SHP77 (cell line): ENCODE measurements at places on chromosomes 5 and 9.

DNA sequence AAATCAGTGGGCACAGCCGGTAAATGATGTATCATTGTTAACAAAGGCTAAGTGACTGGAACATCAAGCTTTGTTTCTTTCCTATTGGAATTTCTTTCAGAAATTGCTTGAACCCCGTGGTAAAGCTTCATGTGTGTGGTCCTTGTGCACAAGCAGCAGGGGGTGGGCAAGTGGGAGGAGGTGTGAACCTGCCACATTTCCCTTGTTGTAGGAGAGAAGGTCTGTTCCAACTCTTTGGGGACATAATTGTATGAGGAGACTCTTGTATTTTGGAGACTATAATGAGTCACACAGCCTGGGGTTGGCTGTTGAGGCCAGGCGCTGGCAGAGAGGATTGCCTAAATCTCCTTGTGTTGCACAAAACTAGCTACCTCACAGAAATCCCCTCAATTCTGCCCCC is 620.5 kb downstream of the IRX1 start:
- no peak for DNase-seq

DNA sequence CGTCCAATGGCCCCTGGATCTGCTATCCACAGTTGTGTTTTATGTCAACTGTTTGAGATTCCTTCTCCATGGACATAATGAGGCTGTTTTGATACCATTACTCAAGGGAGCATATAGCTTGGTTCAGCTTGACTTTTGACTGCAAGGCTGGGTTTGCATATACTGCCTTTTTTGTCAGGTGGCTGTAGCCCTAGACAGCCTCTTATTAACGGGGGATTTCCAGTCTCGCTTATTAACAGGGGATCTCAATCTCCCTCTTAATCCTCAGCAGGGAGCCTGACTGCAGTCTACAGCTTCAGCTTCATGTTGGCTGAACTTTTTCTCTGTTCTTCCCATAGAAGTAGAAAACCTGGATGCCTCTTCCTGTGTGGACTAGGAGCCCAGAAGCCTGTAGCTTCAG is 73.7 kb upstream of the TNC start:
- no peak for DNase-seq

- no peak for DNase-seq
Observed at GRCh38 chr9:81002242-81002641, 687.1 kb downstream of the TLE1 start.

DNA sequence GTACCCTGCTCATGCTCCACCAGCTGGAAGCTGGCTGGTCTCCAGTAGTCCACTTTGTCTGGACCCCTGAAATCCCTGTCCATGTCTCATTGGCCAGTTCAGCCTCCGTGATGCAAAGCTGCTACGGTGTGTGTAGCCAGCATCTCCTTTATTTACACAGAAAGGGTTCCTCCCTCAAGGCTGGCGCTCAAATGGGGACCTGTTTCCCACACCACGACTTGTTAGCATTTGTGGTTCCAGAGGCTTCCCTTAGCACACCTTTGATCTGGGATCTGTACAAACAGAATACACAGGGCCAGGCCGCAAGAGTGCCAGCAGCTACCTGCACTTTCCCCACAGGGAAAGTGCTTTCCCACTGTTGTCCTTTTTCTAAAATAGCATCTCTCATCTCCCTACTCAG is 5.7 kb upstream of the SMU1 start:
- DNase-seq: no peak

- DNase-seq: no peak
Observed at GRCh38 chr9:7906783-7907550, 107.4 kb upstream of the DMAC1 start.

- no peak for DNase-seq
Observed at GRCh38 chr5:135443161-135443960, 3.8 kb downstream of the DCANP1 start.

DNA sequence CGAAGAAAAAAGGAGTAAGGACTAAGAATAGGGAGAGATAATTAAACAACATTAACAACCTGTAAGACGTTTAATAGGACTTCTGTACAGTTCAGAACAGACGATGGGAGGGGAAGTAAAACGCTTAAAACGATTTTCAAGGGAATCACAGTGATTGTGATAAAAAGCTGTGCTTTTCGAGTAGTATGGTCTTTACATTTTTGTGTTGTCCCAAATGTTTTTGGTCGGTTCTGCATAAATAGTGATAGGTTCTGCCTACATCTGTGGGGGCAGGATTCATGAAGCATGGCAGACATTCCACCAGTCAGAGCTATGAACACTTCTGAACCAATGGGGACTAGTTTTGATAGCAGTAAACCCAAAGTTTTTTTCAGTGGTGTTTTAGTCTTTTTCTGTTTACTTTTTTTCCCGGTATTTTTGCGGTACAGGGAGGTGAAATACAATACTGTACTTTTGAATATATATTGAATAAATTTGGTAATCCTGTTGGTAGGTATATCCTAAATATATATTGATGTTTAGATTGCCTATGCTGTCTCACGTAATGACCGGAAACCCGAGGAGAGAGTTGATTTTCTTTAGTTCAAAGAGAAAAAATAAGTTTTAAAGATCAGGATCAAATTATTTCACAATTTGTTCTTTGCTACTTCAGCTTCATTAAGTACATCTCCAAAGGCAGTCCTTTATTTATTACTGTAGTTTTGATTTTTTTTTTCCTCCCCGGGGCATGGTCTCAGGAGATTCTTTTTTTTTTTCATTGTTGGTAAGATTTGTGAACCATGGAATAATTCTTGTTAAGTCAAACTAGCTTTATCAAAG is 1.3 kb downstream of the ERBIN start:
- DNase-seq: no peak

DNA sequence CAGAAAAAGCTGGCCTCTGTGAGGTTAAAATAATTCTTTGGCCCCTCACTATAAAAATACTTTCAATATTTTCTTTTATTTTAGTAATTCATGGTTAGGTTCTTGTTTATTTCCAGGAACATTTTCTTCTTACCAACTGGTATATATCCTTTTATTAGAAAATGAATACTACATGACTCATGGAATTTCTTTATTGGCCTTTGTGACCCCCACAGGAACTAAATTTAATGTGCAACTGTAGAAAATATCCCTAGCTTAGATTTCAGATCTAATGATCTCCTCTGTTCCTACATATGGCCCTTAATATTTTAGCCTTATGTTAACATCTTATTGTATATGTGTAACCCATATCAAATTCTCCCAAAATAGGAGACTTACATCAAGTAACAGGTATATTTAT is 429.9 kb downstream of the NR2F1-AS1 start:
- DNase-seq: no peak

- peak; percentile 51 for DNase-seq
Observed at GRCh38 chr9:119905724-119906123, 536.5 kb upstream of the BRINP1 start.

- no peak for DNase-seq
Observed at GRCh38 chr9:3857673-3858072, 331.9 kb upstream of the RFX3 start.

GRCh38 chr9:26357803-26358344 is 534.7 kb downstream of the CAAP1 start:
- no peak for DNase-seq

DNA sequence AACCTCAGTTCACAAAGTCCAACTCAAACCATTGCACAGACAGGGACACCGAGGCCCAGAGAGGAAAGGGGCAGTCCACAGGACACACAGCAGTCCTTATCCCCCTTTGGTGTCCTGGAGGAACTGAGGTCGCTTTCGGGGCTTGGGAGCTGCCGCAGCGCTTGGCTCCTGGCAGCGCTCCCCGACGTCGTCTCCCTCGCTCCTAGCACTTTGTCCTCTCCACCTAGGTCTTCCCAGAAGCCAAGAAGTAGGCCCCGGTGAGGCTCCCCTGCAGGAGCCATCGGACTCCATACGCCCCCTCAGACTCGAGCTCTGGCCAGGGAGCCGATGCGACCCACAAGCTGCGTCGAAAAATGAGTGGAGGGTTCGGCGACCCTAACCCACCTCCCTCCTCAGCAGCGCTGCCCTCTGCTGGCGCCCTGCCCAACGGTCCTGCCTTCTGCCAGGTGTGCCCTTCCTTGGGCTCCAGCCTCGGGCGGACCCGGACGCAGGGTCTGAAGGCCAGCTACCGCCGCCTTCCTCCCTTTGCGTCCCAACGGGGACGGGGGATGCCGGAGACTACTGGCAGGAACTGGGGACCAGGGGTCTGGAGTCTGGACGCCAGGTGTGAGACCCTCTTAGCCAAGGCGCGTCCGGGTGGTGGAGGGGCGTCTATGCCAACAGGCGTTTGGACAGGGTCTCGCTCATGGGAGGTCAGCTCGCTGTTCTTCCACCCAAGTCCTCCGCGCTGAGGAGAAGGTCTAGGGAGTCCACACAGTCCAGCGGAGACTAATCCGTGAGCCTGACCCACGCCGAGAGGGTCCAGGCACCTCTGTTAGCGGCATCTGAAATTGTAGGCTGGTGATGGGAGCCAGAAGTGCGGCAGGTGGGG is 2.1 kb upstream of the PRDM12 start:
- DNase-seq: no peak
